ENCODE measurements at places on chromosomes 2 and 18.
A peak's percentile ranks its signal among the peaks of the same experiment; 100 is the strongest.

- DNase-seq, result no peak
Observed at GRCh38 chr2:8244639-8245038, 437.2 kb upstream of the ID2 start.

GRCh38 chr2:196076778-196077568 is 8.3 kb upstream of the DNAH7 start:
- no peak for DNase-seq

DNA sequence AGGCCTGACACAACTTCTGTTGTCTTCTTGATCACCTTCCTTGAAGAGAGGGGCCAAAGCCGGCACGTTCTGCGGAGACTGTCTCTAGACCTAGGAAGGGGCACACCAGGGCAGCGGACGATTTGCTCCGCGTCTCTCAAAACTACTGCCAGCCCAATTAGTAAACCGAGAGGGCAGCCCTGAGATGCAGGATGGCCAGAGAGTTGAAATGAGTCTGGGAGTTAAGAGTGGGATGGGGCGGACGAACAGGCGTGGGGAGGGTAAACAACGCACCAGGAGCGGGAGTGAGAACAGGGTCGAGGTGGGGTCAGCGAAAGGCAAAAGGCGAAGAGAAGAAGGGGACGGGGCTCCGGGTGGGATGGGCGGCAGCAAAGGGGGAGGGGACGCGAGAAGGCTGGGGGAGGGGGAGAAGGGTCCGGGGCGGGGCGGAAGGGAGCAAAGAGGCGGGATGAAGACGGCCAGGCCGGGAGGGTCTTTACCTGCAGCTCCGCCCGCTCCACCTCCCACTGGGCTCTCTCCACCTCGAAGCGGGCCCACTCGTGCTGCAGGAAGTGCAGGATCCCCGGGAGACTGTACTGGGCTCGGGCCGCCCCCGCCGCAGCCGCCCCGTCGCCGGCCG is 476 bp downstream of the STRN start:
- DNase-seq, result peak; percentile 70

DNA sequence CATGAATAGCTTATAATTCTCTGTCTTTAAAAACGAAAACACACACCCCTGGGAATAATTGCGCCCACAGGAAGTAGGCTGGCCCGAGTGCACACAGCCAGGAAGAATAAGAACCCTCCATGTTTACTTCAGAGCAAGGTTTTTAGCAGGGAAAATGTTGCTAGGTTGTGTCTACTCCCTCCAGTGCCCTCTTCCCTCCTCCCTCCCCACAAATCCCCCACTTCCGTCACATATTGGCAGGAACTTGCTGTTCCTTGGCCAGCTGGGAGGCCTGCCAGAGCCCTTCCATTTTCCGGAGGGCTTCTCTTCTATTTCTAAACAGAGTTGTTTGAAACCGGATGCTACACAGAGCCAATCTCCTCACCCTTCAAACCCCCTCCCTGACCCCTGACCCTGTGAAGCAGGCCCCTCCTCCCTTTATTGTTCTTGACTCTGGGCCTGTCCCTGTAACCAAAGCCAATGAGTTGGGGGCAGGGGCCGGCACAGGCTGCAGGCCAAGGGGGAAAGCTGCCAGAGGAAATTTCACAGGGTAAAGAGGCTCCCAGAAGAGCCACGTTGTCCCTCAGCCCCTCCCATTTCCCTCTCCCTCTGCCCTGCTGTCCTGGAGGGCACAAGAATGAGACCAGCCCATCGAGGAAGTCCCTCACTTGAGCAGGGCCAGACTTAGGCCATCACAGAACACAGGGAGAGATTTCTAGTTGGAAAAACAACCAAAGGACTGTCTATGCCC is 49.8 kb upstream of the LGALSL start:
- no peak for DNase-seq

DNA sequence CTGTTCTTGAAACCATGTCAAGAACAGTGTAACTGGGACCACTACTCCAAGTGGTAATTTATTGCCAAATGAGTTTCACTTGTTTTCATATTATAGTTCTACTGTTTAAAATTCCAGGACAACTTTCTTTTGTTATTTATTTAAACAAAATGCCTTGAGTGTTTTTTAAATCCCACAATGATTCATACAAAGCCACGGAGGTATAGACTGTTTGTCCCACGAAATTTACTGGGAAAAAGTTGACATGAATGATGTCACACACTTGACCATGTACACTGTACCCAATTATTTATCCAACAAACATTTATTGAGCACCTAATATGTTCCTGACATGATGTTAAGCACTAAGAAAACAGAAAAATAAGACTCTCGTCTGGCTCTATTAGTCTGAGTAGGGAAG is 243.9 kb upstream of the SIX2 start:
- DNase-seq, result no peak

DNA sequence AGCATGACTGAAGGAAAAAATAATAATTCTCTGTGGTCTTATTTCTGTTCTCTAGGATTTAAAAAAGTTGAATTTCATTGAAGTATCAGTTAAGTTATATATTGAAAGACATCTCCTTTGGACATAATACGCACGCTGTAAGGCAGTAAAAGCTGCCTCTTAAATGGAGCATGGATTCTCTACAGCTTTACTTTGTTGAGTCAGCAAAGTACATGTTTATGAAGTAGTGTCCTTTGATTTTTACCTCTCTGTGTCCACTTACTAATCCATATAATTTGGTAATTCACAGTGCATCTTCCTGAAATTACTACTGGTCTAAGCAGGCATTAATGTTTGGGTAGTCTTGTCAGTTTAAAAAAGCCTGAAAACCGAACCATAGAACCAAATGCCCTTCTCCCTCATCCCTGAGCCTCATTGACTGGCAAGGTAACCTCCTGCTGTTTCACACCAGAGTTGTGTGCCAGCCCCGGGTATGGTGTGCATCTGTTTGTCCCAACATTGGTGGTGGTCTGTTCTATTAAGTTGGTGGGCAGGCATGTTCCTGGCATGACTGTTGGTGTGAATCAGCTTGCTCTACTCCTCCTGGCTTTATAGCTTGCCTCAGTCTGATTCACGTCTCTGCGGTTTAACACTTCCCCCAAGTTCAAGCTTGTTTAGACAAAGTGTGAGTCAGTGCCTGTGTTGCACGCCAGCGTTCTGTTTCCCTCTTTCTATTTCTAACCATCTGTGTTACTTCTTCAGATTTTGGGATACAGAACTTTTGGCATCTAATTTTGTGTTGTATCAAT is 71.0 kb upstream of the ITM2C start:
- DNase-seq, result peak; percentile 71

GRCh38 chr2:132798341-132798740 is 128.3 kb upstream of the LYPD1 start:
- no peak for DNase-seq

- DNase-seq, result no peak
Observed at GRCh38 chr2:62446491-62446890, 59.5 kb downstream of the TMEM17 start.

DNA sequence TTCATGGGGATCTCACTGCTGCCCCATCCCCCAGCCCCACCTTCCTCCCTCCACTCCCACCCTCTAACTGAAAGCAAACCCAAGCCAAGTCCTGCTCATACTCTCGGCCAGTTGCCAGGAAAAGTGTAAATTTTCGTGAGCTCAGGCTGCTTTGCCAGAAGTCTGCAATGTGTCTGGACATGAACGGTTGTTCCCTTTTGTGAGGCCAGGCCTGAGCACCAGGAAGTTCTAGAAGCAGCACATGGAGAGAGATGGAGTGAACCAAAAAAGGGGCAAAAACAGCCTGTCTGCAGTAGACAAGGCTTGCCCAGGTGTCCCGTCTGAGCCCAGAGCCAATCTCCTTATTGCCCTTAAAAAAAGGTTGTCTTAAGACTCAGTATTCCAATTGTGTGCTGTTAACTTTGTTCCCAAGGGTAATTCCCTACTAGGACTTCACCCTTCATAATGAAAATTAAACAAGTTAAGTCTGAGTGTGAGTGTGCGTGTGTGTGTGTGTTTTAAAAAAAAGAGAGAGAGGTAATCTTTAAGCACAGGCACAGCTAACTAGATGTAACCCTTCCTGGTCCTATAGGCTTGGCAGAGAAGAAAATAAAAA is 247.1 kb downstream of the BCL11A start:
- no peak for DNase-seq

DNA sequence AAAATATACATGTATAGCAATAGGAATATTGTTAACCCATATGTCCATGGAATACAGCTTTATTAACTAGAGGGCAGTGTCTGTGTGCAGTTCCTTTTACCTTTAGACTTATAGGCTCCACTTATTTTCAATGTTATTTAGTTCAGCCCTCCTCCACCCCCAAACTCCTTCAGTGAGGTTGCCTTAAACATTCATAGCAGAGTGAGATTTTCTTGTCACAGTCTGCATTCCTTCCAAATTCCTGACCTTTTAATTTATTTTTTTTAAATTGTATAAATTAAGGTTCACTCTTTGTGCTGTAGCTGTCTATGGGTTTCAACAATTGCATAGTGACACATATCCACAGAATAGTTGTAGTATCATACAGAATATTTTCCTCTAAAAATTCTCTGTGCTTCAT is 30.9 kb downstream of the TFPI start:
- DNase-seq, result no peak

GRCh38 chr2:127627740-127628571 is 18.0 kb upstream of the GPR17 start:
- no peak for DNase-seq

GRCh38 chr2:15042801-15043217 is 410.3 kb downstream of the LRATD1 start:
- no peak for DNase-seq

GRCh38 chr18:61749546-61749945 is 143.3 kb downstream of the RNF152 start:
- DNase-seq, result no peak

DNA sequence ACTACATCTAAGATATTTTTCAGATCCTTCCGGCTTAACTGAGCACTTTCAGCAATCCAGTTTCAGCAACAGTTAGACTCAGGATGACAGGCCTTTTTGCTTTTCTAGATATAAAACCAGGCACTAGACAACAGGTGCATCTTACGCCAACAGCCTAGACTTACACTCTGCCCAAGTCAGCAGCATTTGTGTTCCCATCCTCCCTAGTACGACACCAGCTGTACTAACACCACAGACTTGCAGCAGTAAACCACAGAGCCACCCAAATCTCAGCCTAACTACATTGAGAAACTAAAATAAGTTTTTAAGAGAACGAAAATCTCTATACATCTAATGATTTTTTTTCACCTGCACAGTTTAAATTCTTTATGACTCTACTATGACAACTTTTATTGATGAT is 89.9 kb upstream of the DNMT3A start:
- DNase-seq, result no peak

- DNase-seq, result no peak
Observed at GRCh38 chr2:187504312-187504921, 49.8 kb downstream of the TFPI start.

DNA sequence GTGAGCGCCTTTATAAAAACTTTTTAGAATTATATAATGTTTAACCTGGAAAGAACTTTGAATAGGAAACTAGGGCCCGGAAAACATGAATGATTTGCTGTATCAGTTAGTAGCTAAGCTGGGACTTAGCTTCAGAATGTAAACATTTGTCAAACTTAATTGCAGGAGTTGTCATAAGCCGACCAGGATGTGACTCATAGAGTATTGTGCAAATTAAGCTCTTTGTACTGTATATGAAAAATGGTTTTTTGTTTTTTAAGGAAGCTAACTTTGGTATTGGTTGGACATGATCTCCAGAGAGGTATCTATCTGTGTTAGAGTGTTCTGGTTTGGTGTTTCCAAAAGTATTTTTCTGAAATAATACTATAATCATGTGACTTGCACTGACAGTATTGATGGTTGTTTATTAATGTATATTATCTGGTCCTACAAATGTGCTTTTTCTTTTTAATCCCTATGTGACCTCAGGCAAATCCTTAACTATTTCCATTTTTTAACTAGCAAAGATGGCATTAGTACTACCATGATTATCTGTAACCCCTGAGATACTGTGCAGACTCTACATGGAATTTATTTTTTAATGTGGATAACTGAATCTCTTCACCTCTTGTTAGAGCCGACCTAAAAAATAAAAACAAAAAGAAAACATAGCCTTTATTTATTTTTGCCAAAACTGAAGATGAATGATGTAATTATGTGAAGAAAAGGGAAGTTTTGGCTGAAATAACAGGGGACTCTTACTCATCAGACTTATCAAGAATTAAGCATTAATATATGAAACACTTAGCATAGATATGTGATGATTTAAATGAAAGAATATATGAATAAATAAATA is 11.7 kb downstream of the YIPF4 start:
- DNase-seq, result no peak

DNA sequence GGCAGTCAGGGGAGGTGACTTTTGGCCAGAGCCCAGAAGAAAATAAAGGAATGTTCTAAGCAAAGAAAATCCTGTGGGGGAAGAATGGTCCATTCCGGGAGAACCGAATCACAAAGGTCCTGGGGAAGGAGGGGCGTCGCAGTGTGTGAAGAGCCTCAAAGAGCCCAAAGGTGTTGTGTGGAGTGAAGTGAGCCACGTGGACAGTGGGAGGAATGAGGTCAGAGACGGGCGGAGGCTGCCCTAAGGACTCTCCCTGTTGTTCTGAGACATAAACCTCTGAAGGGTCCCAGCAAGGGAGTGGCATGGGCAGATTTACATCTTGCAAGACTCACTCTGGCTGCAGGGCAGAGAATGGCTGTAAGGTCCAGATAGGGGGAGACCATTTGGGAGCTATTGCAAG is 91.3 kb upstream of the SEC11C start:
- DNase-seq, result no peak

GRCh38 chr2:239461291-239462190 is 60.7 kb upstream of the HDAC4 start:
- DNase-seq, result no peak

DNA sequence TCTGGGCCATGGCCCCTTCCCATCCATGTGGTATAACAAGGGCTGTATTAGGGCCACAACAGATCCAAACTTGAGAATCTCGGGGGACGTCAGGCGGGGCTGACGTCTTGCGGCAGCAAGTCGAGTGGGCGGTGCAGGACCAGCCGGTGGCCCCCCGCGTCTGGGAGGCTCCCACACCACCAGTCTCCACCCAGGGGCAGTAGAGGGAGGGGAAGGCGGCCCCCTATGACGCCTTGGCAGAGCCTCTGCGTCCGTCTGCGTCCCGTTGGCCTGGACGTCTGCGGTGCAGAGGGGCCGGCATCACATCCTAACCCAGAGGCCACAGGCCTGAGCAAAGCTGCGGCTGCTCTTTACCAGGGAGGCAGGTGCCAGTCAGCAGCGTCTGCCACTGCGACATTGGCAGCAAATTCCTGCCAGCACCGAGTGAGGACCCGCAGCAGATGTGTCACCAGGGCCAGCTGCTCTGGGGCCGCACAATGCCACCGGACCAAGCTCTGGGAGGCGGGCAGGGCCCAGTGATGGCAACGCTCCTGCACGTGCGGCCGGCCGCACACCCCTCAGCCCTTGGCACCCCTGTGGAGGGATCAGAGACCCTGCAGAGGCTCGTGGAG is 73.8 kb downstream of the KCNG2 start:
- DNase-seq, result no peak

- DNase-seq, result no peak
Observed at GRCh38 chr2:148865512-148865911, 9.5 kb upstream of the KIF5C start.
